ENCODE measurements at places on chromosomes 7 and 10.

DNA sequence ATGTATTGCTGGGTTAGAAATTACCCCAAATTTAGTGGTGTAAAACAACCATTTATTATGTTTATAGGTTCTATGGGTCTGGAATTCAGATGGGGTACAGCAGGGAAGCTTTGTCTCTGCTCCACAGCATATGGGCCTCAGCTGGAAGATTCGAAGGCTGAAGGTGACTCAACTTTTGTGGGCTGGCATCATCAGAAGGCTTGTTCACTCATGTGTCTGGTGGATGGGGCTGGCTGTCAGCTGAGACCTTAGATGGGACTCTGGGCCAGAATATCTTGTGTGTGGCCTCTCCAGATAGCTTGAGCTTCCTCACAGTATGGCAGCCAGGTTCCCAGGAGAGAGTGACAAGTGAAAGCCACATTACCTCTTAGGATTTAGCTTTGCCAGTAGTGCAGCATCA lies 45.9 kb downstream of the ZNF503 start:
- peak; percentile 21 for DNase-seq

GRCh38 chr7:156236936-156237599 lies 403.5 kb upstream of the RNF32 start:
- no peak for DNase-seq

GRCh38 chr10:128314686-128315085 lies 188.5 kb upstream of the MKI67 start:
- DNase-seq, result no peak

DNA sequence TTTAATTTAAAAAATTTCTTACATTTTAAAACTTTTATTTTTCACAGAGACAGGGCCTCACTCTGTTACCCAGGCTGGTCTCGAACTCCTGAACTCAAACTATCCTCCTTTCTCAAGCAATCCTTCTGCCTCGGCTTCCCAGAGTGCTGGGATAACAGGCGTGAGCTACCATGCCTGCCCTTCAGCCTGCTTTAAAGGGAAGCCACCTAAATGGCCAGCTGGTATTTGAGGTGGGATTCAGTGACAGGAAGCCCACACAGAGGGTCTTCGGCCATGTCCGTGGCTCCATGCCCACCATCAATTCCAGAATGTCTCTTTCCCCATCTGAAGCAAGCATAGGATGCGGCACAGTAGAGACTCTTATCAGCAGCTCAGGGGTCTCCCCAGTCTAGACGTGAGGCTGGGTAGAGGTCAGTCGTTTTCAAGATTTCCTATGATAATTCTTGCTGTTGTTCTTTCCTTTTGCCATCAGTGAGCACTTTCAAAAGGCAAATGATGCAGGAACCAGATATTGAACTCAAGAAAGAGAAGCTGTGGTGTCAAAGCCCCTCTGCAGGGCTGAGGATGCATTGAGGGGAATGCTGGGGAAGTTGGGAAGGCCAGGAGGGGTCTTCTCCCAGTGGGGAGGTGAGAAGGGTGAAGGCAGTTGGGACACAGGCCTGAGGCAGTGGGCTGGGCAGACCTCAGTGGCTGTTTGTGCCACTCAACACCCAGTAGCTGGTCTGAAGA lies 291.5 kb upstream of the IGFBP3 start:
- no peak for DNase-seq

- DNase-seq, result no peak
Measured at GRCh38 chr10:2759233-2759632, 308.1 kb upstream of the PFKP start.

DNA sequence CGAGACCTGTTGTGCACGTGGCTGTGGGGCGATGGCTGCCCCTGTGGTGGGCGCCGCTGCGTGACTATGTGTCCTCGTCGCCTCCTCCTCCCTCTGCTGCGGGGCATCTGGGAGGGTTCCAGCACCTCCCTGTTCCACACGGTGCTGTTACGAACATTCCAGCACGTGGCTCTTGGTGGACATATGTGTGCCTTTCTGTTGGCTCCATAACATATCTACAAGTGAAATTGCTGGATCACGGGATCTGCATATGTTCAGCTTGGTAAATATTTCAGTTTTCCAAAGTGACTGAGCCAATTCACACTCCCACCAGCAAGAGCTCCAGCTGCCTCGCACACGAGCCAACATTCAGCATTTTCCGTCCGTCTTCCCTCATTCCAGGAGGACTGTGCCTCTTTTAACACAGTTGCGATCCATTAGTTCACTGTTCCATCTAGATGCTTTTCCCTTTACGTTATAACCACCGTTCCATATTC lies 25.1 kb downstream of the SNX8 start:
- no peak for DNase-seq

DNA sequence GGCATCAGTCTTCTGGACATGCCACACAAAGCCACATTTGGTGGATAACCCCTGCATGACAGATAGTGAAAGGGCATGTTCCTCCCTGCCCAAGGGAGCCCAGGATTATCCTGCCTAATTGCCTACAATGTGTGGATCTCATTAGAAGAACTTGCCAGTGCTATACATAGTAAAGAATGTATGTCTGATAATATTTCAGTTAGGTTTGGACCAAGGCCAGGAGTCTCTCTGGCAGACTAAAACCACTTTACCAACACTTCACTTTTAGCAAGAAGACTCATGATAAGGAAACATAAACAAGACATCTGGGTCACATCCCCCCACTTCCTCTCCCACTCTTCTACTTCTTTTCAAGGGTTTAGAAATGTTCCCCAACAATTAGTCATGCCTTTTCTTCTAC lies 196.7 kb downstream of the MTERF1 start:
- DNase-seq, result peak; percentile 4

- DNase-seq, result no peak
Measured at GRCh38 chr10:98474628-98475027, 27.9 kb upstream of the HPS1 start.

DNA sequence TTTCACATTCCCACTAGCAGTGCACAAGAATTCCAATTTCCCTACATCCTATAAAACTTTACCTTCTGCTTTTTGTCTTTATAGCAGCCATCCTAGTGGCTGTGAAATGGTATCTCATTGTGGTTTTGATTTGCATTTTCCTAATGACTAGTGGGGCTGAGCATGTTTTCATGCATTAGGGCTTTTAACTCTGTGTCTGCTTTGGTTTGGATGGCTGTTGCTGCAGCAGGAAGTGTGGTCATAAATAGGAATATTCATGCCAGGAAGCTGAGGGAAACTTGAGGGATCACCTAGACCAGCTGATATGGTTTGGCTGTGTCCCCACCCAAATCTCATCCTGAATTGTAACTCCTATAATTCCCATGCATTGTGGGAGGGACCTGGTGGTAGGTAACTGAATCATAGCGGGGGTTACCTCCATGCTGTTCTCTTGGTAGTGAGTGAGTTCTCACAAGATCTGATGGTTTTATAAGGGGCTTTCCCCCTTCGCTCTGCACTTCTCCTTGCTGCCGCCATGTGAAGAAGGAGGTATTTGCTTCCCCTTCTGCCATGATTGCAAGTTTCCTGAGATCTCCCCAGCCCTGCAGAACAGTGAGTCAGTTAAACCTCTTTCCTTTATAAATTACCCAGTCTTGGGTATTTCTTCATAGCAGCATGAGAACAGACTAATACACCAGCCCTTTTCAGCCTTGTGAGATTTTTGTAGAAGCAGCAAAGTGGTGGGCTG lies 181.8 kb upstream of the PITRM1 start:
- DNase-seq, result no peak

DNA sequence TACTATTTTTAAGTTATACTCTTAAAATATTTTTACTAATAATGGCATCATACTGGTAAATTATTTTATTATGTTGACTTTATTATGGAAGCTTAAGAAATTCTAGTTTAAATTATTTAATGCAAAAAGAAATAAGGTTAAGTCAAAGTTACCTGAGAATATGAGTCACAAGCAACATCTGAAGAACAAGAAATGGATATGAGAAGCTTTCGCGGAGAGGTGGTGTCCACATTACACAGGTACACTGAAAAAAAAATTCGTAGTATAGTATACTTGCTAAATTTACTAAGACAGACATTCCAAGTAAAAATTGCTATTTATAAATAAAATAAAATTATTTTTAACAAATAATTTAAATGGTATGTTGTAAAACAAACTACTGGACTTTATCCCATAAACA lies 143.8 kb downstream of the AVL9 start:
- no peak for DNase-seq

GRCh38 chr7:96084881-96085553 lies 236.9 kb downstream of the SLC25A13 start:
- DNase-seq, result peak; percentile 85

- DNase-seq, result no peak
Measured at GRCh38 chr10:97163781-97164501, 21.8 kb downstream of the SLIT1 start.

Measured in ELR (cell line).